Activated naive CD4-positive, alpha-beta T cell (primary cell): ENCODE measurements at places on chromosomes 16 and 17.

- DNase-seq, result no peak
Observed at GRCh38 chr17:36864827-36865430, 72.3 kb upstream of the LHX1 start.

- no peak for DNase-seq
Observed at GRCh38 chr17:82566129-82566960, 46.8 kb downstream of the FOXK2 start.

GRCh38 chr17:50026046-50026675 is 29.7 kb upstream of the ITGA3 start:
- DNase-seq, result no peak

GRCh38 chr17:3915995-3916696 is at the start of gene P2RX1:
Gene P2RX1 (minus strand): TSS chr17:3916465. CDS start chr17:3916225, 240 bp downstream.
- DNase-seq, result no peak

DNA sequence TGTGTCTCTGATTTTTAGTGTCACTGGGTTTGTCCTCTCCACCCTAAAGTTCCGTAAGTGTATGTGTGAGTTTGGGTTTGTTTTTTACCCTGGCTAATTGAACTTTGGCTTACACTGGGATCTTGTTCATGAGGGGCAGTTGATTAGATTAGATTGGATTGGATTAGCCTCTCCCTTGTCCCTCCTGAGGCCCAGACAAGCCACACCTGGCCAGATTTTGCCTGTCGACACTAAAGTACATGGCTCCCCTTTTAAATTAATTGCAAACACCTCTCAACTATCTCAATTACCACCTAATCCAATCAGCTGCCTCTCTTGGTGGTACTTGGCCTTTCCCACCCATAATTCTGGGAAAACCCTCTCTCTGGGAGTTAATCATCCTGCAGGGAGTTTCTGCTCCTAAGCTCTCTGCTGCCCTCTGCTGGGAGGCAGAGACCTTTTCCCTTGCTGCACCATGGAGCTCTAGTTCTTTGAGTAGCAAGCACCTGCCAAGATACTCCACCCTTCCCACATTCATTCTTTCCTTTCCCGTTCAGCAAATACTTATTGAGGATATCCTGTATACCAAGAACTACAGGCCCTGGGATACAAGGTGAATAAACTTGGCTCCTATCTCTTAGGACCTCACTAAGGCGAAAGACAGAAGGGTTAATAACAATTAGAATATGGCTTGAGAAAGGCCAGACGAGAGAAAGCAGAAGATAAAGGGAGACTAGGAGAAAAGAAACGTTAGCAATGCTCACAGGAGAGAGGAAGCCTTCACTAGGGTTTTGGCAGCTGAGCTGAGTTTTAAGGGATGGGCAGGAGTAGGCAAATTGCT is 60.0 kb upstream of the MPHOSPH6 start:
- DNase-seq, result peak; percentile 26

GRCh38 chr17:11356371-11356770 is 115.4 kb downstream of the SHISA6 start:
- DNase-seq, result no peak

DNA sequence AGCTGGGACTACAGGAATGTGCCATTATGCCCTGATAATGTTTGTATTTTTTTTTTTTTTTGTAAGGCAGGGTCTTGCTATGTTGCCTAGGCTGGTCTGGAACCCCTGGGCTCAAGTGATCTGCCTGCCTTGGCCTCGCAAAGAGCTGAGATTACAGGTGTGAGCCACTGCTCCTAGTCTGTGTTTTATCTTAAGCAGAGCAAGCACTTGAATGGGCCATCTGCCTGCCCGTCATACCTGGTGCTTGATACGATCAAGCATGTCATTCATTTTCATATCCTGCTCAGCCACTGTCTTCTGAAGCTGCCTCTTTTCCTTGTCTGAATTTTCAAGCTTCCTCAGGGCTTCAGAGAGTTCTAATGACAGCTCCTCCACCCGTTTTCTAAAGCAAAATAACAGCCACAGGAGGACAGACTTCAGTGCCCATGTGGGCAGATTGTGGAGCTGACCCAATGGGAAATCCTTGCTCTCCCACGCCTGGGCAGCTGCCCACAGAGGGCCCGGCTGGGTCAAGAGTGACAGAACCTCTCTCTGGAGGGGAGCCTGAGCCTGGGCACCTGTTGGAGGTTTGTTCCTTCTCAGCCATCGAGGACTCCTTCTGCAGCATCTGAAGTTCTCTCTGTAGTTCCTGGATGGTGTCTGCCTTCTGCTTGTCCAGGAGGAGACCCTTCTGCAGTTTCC is 36.5 kb downstream of the DHX38 start:
- DNase-seq, result no peak

DNA sequence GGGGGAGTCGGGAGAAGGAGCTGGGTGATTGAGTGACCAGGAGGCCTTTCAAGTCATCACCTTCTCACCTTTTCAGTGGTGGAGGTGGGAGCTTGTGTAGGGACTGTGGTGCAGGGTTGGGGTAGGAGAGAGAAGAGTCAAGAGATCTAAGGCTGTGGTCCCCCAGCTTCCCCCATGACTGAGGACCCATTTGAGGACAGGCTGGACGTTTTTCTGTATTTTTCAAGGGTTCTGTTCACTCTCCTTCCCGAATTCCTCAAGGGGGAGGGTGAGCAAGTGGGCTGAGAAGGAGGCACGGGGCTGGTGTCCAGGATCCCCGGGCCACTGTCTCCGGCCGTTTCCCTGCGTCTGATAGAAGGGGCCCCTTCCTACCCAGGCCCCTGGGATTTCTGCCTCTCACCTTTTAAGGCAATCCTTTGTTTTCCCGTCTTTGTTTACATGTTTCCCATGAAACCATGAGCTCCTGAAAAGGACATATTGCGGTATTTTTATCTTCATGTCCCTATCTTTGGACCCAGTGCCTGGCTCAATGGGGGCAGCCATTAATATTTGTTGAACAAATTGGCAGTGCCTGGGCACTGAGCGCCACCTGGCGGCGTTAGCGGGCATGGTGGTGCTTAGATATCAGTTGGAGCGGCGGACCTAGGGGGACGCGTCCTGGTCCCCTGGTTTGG is 9.2 kb upstream of the CD300A start:
- peak; percentile 48 for DNase-seq
